ENCODE measurements at places on chromosomes 2 and 18.

DNA sequence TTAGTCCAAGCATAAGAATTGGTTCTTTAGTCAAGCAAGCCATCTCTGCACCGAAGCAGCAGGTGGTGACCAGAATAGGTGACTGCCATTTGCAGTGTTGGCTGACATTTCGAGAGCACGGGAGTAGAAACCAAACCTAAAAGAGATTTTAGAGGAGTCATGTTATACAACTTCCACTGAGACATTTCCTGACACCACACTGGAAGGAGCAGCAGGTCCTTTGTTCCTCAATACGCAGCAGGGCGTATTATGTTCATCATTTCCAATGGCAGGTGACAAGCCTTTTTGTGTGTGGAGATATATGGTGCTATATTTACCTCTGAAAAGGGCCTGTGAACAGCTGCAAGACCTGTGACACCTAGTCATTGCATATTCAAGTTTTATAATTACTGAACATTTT lies 418.8 kb upstream of the NETO1 start:
- no peak for DNase-seq

- DNase-seq, result no peak
Observed at GRCh38 chr2:191693166-191693565, 15.2 kb downstream of the NABP1 start.

- DNase-seq, result no peak
Observed at GRCh38 chr2:146981921-146982320, 862.9 kb upstream of the ACVR2A start.

GRCh38 chr2:86704459-86704971 lies 15.6 kb upstream of the RMND5A start:
- DNase-seq, result no peak

- DNase-seq, result no peak
Observed at GRCh38 chr2:229956491-229956890, 34.2 kb downstream of the FBXO36 start.

DNA sequence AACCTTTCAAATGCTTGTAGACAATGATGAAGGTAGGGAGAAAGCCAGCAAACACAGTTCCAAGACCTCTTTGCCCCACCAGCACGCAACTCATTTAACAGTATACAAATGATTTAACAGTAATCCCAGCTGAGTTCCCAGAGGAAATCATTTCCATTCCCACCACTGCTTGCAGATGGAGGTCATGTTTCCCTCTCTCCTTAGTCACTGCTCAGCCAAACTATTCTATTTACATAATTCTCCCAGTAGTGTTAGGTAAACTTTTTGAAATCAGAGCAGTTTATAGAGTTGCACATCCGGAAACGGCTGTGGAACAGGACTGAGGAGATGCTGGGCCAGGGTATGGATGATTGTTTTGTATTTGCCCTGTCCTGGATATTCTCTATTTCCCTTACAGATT lies 328.5 kb downstream of the FIGN start:
- DNase-seq, result no peak

DNA sequence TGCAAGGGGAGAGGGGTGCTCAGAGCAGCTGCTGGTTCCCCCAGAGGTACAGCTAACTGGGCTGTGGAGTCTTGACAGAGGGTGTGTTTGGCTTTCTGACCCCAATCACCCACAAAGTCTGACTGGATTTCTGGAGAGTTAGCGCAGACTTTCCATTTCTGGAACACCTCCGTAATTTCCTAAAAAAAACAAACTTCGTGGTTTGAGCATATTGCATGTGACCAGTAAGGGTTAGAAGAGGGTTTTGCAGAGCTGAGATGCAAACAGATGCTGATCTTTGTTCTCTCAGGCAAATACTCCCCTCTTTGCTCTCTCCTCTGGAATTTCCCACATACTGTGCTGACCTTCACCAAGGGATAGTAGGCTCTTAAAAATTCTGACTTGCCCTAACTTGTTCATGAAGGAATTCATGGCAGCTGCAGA lies 44.5 kb upstream of the TMEM247 start:
- no peak for DNase-seq

GRCh38 chr2:120871016-120871635 lies 135.5 kb downstream of the GLI2 start:
- no peak for DNase-seq

DNA sequence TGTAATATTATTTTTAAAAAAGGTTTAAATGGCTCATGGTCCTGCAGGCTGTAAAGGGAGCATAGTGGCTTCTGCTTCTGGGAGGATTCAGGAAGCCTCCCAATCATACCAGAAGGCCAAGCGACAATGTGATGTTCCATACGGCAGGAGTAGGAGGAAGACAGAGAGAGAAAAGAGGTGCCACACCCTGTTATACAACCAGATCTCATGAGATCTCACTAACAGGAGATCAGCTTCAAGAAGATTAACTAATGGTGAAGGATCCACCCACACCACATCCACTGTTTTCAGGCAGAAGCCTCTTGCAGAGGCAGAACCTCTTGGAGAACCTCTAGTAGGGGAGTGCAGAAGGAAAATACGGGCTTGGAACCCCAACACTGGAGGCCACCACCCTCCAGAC lies 103.9 kb upstream of the TEKT4 start:
- no peak for DNase-seq

DNA sequence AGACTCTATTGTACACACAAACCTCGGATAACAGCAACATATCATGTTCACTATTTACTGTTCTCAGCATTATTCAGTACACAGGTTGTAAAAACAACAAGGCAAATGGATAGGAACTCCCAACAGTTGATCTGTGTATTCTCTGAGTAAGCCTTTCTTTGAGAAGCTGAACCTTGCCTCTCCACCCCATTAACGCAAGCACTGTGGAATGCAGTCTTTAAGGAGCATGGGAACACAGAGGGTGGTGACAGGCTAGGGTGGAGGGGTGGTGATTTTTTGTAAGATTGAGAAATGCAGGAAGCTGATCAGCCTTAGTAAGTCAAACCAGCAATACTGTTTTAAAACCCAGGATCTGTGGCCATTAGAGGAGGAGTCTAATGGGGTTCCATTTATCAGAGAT lies 19.6 kb upstream of the SERPINB11 start:
- no peak for DNase-seq

GRCh38 chr2:11872247-11872947 lies 126.0 kb downstream of the LPIN1 start:
- no peak for DNase-seq

- DNase-seq, result no peak
Observed at GRCh38 chr2:70981866-70982810, 3.7 kb downstream of the ANKRD53 start.

- no peak for DNase-seq
Observed at GRCh38 chr2:25454824-25455611, 113.3 kb upstream of the DNMT3A start.

DNA sequence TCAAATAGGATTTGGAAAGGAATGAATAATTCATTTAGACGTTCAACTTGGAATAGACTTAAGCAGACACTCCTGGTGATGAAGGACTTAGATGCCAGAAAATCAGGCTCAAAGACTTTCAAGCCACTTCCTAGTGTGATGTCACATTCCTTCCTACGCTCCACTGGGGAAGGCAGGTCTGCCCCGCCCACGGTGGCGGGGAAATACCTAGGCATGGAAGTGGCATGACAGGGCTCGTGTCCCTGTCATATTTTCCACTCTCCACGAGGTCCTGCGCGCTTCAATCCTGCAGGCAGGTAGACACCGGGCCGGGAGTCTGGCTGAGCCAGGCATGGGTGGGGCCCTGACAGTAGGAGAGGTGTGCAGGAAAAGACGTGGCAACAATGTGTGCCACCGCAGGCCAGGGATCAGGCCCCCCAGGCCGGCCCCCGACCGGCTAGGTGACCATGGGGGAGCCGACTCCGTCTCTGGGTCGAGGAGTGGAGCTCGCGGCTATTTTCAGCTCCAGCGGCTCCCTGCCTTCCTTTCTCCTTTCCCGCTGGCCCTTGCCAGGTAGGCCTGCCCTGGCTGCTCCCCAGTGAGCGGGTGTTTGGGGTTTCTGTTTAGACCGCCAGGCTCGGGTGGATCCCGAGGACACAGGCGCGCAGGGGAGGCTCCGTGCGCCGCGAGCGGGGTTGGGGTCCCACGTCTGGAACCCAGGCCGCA lies at the start of gene IL1RL2:
TSS of gene IL1RL2 (plus strand) at position 233 of the 705 bp plus-strand sequence. CDS start 845 bp downstream, outside the sequence.
- DNase-seq, result peak; percentile 28

- DNase-seq, result no peak
Observed at GRCh38 chr2:50343150-50343830, 688.6 kb downstream of the NRXN1 start.

DNA sequence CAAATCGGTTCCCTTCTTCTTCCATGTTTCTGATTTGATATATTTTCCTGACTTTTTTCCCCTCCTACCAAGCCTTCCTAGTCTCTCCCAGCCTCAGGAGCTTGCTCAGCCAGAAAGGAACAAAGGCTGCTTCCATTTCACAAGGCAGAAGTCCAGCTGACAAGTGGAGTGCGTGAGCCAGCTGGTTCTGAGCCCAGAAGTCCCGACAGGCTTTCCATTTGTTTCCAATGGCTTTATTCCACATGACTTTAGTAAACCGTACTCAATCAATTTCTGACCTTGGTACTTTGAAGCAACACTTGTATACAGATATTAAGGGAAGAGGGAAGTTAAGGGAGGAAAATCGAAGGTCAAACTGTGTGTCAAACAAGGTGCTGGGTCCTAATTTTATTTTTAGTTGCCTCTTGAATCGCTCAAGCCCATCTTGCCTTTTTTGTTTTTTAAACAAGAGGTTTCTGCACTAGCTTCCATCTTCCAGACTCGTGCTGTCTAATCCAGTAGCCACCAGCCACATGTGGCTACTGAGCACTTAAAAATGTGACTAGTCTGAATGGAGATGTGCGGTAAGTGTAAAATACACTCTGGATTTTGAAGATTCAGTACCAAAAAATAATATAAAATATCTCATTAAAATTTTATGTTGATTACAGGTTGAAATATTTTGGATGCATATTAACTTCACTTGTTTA lies 36.2 kb downstream of the WIPF1 start:
- no peak for DNase-seq

DNA sequence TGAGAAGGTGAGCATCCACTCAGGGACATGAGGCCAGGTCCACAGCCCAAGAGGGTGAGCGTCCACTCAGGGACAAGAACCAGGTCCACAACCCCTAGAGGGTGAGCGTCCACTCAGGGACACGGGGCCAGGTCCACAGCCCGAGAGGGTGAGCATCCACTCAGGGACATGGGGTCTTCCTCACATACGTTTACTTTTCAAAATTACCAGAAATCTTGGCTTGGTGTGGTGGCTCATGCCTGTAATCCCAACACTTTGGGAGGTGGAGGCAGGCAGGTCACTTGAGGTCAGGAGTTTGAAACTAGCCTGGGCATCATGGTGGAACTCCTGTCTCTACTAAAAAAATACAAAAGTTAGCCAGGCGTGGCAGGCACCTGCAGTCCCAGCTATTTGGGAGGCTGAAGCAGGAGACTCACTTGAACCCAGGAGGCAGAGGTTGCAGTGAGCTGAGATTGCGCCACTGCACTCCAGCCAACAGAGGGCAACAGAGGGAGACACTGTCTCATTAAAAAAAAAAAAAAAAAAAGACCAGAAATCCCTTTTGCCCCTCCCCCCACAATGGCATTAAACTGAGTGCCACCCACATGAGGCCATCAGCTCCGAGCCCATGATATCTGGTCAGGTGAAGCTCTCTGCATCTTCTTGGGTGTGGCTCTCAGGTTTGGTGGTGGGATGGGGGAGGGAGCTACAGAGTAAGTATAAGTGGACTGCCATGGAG lies 9.0 kb upstream of the MBP start:
- no peak for DNase-seq

GRCh38 chr2:176269319-176270099 lies at the start of gene MTX2:
Gene MTX2 (plus strand): TSS chr2:176269442. CDS start chr2:176269630, 188 bp downstream.
- DNase-seq, result peak; percentile 55

GRCh38 chr18:12679183-12679786 lies 21.4 kb upstream of the SPIRE1 start:
- no peak for DNase-seq

- no peak for DNase-seq
Observed at GRCh38 chr2:143815082-143815481, 685.9 kb downstream of the ARHGAP15 start.

DNA sequence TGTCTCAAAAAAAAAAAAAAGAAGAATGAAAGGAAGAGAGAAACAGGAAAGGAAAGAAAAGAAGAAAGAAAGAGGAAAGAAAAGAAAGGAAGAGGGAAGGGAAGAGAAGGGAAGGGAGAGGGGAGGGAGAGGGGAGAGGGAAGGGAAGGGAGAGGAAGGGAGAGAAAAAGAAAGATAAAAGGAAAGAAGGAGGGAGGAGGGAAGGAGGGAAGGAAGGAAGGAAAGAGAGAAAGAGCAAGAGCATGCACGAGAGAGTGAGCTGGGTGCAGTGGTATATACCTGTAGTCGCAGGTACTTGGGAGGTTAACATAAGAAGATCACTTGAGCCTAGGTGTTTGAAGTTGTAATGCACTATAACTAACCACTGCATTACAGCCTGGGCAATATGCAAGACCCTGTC lies 6.6 kb upstream of the BAZ2B start:
- no peak for DNase-seq
